ENCODE measurements at places on chromosomes 1 and 21.

GRCh38 chr1:36964830-36965229, 69.5 kb downstream of the GRIK3 start:
- no peak for DNase-seq

DNA sequence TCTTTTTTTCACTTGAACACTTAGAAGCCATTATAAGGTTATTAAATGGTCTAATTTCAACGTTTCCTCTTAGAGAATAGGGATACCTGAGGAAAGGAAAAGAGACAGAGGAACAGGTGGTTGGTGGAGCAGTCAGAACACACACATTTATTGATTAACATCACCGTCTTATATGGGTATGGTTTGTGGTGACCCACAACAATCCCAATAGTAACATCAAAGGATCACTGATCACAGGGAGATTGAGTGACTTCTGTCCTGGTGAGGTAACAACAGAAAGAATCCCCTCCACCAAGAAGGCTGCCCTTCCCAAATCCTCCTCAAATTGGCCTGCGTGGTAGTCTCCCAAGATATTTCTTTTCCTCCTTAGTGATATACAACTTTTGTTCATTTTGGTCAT, 474.0 kb downstream of the PLPP3 start:
- DNase-seq, result no peak

- no peak for DNase-seq
Observed at GRCh38 chr1:27879374-27880082, 7.2 kb downstream of the THEMIS2 start.

GRCh38 chr1:17919525-17920439, 164.6 kb downstream of the ACTL8 start:
- DNase-seq, result no peak

DNA sequence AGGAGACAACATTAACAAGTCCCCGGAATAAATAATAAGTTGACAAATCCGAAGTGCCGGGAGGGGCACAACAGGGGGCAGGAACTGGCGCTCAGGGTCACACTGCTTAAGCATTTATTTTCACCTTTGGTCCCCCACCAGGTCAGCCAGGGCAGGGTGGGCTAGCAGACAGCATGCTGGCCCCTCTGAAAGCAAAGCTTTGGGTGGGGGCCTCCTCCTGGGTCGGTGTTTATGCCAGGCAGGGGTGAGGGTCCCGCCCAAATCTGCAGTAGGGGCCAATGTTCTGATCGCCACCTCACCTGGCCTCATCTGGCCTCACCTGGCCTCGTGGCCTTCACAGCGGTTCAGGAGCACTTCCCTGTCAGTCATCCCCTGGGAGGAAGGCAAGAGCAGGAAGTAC, 8.2 kb upstream of the FAM131C start:
- no peak for DNase-seq

DNA sequence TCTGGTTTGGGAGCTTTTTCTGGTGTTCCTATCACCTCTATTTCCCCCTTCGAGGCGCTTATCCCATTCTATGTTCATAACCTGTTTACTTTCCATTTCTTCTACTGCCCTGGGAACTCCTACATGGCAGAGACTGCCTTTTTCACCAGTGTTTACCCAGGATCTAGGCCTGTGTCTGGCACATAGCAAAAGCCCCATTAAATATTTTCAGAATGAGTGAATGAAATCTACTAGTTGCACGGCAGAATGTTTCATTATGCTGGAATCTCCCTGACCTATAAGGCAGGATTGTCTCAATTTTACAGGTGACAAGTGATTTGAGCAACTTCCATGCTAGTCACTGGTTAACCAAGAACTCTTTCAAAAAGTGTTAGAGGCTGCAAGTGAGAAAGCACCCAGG, 70.1 kb downstream of the PGM1 start:
- DNase-seq, result no peak
